ENCODE measurements at places on chromosomes 3 and 15.

DNA sequence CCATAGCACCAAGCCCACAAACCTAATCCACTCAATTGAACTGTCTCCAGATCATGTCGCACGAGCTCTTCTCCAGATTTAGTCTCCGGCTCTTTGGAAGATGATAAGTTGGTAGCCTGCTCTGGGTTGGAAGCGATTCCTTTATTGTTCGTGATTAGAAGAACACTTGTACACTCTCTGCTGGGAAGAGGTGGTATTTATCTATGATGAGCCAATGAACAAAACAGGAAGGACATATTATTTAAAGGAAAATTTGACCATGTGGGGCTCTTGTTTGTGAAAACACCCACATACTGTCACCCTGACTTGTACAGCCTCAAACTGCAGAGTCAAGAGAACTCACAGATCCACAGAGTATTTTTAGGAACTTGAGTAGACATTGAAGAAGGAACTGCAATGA is 54.4 kb downstream of the MYZAP start:
- DNase-seq: no peak

DNA sequence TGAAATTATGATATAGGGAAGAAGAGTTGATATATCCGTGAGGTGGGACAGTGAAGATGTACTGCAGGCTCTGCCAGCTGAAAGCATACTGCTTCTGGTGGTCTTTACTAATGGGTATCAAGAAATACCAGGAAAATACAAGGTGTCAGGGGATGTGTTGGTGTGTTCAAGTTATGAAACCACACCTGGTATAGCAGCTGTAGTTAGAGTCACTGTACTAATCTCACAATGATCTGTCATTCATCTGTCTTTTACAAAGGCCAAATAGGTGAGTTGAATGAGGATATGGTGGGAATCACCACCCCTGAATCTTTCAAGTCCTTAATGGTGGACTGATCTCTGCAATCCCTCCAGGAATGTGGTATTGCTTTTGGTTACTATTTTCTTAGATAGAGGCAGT is 152.7 kb downstream of the NFKBIZ start:
- no peak for DNase-seq

DNA sequence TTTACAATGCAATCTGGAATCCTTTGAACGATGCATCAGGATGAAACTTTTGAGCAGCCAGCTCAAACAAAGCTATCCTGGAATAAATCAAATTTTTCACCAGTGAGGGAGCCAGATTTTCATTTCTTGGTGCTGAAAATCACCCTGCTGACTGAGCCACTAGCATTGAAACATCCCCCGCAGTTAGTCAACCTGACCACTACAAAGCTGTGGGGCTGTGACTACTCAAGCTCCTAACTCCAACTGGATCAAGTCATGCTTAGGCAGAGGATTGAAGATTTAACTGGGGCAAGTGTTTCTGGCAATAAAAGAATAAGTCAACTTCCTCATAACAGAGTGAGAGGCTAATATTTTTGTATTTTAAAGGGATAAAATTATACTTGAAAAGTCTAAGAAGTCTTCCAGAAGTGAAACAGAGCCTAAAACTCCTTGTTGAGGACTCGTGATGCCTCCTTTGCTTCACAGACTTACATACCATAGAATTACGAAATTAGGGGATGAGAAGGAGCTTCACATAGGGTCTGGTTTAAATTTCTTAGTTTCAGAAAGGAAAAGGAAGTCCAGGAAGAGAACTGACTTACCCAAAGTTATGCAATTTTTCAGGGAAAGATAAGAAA is 177.8 kb downstream of the SERPINI1 start:
- no peak for DNase-seq

DNA sequence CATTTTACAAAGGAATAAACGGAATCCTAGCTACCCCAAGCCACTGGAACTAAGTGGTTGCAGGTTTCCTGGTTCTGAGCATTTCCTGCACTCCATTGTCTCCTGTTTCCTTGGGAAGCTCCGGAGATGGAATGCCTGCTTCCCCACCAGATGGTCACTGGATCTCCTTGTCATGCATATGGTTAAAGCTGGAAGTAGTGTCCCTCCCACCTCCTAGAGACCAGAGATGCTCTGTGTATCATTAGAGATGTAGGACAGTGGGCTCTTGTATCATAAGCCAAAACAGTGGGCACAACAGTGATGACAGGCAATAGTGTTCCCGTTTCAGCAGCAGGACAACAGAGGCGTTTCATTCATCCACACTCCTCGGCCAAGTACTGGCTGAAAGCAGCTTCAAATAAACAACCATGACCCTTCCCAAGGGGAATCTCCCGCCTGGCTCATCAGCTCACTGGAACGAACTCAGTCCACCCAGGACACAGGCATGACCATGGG is 136.2 kb upstream of the EIF1B start:
- peak; percentile 99 for DNase-seq

DNA sequence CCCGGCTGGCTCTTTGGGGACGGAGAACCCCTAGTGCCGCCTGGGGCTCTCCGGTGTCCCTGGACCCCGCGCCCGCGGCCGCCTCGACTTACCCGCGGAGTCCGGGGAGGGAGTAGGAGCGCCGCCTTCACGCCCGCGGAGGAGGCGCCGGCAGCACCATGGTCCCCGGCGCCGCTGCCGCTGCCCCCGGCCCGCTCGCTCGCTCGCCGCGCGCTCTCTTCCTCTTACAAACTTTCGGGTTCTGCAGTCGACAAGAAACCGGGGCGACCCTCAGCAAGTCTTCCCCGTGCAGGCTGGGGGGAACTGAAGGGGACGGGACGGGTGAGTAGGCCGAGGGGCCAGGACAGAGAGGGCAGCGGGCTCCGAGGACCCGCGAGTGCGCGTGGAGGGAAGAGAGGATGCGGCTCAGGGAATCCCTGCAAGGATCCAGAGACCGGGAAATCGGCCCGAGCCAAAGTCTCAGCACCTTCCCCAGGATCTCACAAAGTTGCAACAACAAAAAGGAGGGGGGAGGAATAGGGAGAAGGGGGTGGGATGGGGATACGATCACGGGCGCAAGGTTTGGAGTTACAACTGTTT is 2.0 kb downstream of the FOXP1 start:
- peak; percentile 27 for DNase-seq

DNA sequence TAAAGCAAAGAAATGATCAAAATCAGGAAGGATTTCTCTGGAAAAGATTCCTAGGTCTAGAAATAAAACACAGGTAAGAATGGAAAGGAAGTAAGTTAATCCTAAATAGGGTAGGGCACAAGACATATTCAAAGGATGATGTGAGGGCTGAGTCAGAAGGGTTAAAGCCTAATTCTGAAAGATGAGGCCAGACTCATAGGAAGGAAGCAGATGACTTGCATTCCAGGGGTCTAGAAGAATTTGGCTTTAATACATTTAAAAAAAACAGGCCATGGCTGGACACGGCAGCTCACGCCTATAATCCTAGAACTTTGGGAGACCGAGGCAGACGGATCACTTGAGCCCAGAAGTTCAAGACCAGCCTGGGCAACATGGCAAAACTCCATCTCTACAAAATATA is 3.2 kb downstream of the SSR3 start:
- no peak for DNase-seq

- DNase-seq: no peak
These were observed 75.1 kb downstream of the LINGO1 start for GRCh38 chr15:77557564-77557963.

DNA sequence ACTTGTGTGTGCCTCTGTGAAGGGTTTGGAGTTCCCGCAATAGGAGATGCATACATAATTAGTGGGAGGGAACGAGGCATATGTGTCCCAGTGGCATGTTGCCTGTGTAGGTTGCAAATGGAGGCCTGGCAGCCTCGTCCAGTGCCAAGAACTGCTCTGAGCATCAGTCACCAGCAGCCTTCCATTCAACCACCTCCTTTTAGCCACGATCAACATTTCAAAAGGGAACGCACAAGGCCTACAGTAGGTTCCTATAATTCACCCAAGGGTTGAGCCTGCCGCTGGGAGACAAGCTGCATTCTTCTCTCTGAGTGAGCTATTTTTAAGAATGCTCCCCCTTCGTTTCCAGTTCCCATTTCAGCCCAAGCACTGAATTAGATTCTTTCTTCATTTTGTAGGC is 78.8 kb upstream of the CTNNB1 start:
- peak; percentile 59 for DNase-seq

Data from pons (tissue), 1 donor.